ENCODE measurements at places on chromosomes 6 and 20.

- DNase-seq = no peak
These were observed 18.4 kb upstream of the TNFRSF6B start for GRCh38 chr20:63678071-63678470.

DNA sequence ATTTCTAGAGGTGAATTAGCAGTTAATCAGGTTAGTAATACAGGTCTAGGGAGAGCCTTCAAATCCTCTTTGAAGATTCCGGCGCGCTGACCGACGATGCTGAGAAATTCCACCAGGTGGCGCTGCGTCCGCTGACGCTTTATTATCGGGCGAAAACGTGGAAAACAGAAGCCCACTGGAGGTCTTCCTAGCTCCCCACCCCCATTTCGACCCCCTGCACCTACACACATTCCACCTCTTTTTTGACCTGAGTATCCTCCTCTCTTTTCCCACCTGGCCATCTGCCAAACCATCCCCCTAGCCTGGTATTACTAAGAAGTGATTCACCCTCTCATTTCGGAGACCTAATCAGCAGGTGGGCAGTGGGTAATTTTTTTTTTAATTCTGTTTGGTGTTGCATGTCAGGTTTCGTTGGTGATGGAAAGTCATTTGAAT, 65.4 kb upstream of the RIN2 start:
- peak; percentile 29 for DNase-seq

GRCh38 chr20:32021091-32021490, 10.9 kb downstream of the CCM2L start:
- no peak for DNase-seq

GRCh38 chr20:32752458-32753250, 9.4 kb upstream of the COMMD7 start:
- peak; percentile 78 for DNase-seq

DNA sequence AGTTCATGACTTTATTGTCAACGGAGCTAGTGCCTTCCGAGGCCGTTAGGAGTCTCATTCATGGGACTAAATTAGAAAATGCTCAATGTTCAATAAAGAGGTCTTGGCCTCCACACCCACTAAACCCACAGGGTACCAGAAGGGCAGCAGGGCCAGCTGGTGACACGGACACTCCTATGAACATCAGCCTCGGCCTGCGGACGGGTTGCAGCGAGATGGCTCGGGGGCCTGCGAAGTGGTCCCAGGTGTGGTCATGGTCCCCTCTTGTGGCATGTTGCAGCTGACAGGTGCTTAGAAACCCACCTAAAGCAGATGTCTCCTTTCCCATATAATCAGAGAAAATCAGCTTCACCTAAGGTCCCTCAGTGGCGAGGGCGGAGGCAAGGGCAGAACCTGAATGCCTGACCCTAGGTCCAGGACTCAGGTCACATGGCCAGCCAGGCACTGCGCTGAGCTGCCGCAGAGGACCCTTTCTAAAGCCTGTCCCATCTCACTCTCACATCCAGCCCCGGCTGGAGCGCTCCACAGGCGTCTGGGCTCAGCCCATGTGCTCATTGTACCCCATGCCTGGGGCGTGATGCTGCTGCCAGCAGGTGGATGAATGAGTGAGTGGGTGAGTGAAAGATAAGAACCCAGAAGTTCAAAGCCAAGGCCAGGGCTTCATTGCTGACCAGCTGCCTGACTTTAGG, 35.8 kb downstream of the NFATC2 start:
- no peak for DNase-seq

GRCh38 chr6:75206576-75207342, 906 bp upstream of the COL12A1 start:
- DNase-seq = peak; percentile 68

- no peak for DNase-seq
These were observed 24.6 kb upstream of the C20orf204 start for GRCh38 chr20:64011366-64011779.

DNA sequence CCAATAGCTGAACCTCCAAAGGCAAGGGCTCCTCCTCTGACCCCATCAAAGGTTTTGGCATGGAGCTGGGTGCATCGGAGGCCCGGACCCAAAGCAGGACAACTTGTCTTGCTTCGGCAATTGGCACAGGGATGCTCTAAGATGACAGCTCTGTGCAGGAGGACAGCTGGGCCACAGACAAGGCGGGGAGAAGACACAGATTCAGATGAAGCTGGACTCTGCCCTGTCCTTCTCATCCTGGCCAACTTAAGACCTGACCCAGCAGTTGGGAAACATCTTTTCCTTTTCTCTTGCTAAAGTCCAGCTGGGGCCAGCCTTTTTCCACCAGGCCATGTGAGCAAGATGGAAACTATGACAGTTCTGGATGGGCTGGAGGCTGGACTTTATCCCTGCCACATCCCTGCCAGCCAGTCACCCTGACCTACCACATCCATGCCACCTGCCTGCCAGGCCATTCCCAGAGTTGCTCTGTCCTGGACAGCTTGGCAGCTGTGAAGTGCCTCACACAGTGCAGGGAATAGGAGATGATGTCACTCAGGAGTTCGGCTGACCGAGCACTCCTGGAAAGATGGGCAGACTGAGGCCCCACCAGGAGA, 12.7 kb upstream of the PSMF1 start:
- no peak for DNase-seq

DNA sequence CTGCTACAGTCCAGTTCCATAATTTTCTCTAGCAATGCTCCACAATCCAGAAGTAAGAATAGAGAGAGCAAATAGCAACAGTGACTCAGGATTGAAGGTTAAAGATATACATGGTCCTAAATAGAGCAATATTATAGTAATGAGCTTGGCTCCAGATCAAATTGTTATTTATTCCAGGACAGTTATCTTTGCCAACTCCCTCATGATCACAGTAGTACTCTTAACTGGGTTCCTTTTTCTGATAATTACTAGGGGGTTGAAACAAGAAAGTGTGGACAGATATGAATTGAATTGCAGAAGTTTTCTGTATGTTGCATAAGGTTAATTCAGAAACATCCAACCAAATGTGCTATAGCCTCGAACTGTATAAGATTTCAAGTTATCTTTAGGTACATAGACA, 11.9 kb downstream of the FAM184A start:
- no peak for DNase-seq

- no peak for DNase-seq
These were observed 62.6 kb upstream of the AKAP12 start for GRCh38 chr6:151176911-151177770.

Data from fibroblast of skin of back (primary cell).